ENCODE measurements at places on chromosomes 5 and 9.
A peak's percentile ranks its signal among the peaks of the same experiment; 100 is the strongest.

DNA sequence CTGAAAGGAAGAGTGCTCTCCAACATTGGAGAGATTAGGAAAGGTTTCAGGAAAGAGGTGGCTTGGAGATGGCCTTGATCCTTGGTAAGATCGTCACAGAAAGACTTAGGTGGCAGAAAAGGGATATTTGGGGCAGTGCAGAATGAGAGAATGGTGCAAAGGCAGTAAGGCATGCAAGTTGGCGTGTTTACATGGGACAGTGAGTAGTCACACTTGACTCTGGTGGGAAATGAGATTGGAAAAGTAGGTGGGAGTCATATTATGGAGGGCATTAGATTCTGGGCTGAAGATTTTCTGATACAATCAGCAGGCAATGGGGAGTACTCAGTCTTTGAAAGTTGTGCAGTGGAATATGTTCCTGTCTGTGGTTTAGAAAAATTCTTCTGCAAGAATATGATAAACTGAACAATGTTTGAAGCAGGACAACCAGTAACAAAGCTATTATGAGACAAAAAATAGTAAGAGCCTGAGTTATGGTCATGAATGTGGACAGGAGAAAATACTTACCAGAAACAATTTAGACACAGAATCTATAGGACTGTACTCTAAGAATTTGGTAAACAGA lies 76.2 kb upstream of the ANKRD55 start:
- DNase-seq, result no peak

DNA sequence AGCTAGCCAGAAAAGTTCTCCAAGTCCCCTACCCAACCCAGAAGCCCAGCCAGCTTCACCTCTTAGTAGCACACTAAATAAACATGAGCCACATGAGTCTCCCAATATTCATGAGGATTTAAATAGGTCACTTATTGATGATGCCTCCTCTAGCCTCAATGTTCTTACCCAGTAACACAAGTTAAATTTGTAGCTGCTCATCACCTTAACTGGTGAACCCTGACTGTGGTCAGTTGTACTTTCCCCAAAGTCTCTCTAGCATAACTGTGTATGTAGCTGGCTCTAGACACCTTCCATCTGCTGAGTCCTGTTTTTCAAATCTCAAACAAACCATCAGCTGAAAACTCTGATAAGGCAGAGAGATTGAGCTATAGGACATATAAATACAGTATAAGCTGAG lies 100.3 kb upstream of the ELAVL2 start:
- no peak for DNase-seq

- no peak for DNase-seq
Observed at GRCh38 chr5:93359960-93360305, 221.1 kb downstream of the NR2F1-AS1 start.

GRCh38 chr9:119278171-119278570 lies 91.1 kb downstream of the BRINP1 start:
- no peak for DNase-seq

DNA sequence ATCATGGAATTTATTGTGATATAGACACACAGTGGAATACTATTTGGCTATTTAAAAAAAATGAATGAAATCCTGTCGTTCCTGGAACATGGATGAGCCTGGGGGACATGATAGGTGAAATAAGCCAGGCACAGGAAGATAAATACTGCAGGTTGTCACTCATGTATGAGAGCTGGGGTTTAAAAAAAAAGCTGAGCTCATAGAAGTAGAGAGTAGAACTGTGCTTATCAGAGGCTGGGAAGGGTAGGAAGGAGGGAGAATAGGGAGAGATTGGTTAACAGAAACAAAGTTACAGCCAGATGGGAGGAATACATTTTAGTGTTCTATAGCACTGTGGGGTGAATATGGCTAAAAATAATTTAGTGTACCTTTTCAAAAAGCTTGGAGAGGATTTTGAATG lies 200.6 kb upstream of the NR4A3 start:
- no peak for DNase-seq

GRCh38 chr9:13090628-13091027 lies 188.9 kb downstream of the MPDZ start:
- no peak for DNase-seq

DNA sequence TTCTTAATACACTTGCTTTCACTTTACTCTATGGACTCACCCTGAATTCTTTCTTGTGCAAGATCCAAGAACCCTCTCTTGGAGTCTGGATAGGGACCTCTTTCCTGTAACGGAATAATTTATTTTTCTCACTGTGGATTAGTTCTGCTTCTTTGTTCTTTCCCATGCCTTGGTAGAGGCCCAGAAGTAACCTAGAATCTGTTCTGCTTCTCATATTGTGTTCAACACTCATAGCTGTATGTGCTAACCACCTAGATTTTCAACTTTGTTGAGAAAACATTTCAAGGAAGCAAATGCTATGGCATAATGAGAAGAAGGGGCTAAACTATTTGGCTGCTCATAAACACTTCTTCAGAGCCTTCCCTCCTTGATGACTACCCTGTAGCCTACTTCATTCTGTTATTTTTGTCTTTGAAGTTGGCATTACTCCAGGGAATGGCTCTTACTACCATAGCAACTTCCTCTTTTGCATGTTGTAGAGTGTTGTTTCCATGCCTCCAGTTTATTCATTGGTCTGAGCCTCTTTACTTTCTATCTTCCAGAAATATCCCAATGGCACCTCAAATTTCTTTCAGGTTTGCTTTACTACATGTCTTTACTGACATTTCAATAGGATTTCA lies 74.3 kb downstream of the KIAA0825 start:
- DNase-seq, result peak; percentile 14

DNA sequence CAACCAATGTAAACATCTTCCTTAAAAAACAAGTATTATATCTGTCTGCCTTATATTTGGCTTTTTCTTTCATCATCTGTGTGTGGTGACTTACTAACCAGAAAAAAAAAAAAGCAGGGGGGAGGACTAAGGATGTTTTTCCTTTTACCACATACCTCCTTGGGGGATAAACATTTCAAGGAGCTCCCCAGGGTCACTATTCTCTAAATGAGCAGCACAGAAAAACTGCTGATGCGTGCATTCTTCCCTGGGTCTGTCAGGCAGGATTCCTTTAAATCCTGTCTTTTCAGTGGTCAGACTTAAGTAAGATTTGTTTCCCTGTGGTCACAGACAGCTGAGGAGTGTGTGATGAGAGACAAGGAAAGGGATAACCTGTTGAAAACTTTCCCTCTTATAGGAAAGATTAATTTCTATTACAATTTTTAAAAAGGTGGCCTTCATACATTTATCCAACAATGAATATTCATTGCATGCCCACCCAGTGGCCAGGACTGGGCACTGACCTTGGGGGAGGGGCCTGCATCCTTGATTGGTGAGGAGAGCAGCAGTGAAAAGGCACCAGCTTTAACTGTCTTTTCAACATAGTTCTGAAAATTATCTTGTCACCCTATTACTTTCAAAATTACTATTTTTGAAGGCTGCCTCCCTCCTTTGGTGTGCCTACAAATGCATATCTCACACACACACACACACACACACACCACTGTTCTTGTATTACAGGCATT lies 123.1 kb downstream of the TLE4 start:
- peak; percentile 90 for DNase-seq

- DNase-seq, result no peak
Observed at GRCh38 chr5:43338862-43339261, 25.6 kb upstream of the HMGCS1 start.

GRCh38 chr5:16108418-16108817 lies 71.2 kb downstream of the MARCHF11 start:
- DNase-seq, result no peak

DNA sequence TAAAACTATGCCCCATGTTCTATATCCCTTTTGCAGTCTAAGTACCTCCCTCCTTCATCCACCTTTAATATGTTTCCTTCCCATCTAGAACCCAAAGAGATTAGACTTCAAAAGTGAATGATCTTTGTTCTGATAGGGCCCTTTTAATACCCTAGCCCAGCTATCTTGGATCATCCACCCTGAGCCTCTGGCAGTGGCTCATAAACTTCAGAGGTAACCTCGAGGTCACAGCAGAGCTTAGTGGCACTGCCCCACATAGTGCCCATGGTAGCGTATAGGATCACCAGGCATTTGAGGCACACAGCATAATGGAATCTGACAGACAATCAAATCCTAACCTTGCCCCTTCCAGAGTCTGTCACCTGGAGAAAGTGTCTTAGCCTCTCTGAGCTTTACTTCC lies 15.8 kb downstream of the ADRB2 start:
- DNase-seq, result no peak

Data from brain microvascular endothelial cell (primary cell).